ENCODE measurements at places on chromosomes 4 and X.

- peak; percentile 76 for DNase-seq
Observed at GRCh38 chr4:158729716-158730559, 6.7 kb upstream of the PPID start.

DNA sequence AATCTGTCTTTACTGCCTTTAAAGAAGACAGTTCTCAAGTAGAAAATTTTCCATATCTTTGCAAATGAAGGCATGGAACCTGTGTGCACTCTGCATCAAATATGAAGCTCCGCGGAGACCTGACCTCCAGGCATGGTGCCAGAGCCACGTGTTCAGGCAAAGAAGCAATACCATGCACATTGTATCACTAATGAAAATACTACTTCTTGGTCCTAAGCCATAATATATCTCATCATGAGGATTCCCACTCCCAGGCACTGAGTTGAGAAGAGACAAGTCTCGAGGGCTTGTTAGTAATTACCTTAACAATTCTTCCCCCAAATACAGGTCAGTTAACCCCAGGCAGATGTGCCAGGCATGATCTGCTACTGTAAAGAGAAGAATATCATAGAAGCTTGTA is 56.7 kb downstream of the PCDH19 start:
- DNase-seq = no peak

DNA sequence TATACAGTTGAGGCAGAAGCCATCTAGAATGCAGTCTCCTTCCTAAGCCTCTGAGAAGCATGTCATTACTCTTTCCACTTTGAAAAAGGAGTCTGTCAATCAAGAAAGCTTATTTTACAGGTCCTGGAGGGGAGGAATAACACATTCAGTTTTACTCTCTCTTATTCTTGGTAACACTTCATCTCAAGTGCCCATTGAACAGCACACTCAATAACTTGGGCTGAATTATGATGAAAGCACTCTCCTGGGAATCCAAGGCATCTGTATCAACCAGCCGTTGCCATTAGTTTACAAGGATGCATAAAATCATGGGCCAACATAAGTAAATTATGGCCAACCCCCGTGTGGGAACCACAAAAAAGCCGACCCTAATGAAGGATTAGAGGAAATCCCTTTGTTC is 282.4 kb downstream of the C4orf33 start:
- no peak for DNase-seq

GRCh38 chr4:124833831-124834505 is 121.4 kb upstream of the ANKRD50 start:
- DNase-seq = no peak

DNA sequence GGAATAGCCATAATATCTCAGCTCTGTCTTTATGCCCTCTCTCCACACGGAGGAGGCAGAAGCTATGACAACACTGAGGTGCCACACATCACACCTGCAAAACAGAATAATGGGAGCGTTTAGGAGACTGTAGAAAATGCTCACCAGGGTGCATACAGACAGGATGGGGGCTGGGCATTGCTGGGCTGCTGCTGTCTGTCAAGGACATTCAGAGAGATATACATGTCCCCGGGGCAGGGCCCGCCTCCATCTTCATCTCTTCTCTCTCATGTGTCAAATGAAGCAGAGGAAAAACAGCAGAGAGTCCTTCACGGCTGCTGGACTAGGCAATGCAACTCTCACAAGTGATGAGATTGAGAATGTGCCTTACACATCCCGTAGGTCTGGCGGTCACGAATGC is 65.3 kb upstream of the DHRSX start:
- no peak for DNase-seq

GRCh38 chrX:73944563-73944908 is 359.4 kb upstream of the ZCCHC13 start:
- DNase-seq = no peak

DNA sequence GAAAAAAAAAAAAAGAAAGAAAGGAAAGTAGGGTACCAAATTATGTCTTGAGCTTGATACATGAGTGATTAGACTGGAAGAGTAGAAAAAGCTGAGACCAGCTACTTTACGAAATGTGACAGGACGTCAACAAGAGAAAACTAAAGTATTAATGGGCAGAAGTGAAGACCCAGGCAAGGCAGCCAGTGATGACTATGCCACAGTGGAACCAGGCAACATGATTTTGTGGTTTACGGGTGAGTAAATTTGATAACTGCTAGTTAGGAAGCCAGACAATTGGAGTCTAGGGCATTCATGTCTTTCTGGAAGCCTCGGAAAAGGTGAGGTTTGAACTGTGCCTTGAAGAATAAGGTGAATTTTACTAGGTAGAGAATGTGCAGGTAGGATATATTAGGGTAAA is 326.4 kb downstream of the TENM3 start:
- DNase-seq = no peak

DNA sequence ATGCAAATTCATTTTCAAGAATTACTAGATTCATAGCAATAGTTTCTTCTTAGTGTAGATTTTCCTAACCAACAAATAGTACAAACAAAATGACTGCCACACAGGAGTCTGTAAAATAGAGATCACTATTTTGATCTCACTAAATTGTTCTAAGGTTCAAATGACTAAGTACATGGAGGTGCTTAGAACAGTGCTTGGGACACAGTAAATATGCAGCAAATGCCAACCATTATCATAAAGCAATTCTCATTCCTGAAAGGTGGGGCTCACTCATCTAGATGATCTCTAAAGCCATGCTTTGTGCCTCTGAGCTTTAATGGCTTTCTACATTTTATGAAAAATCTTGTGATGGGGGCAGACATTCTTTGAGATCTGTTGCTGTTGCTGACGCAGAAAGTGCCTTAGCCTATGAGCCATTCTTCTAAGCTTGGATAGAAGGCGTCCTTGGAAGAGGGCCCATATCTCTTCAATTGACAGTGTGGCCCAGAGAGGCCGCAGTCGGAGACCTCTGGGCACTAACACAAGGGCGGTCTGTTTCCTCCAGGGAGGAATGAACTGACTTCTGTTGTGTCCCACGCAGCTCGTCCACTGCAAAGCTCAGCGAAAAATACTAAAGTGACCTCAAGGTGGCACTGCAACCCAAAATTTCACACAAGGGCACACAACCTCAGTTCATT is 23.5 kb downstream of the TLR10 start:
- DNase-seq = peak; percentile 83

- DNase-seq = no peak
Observed at GRCh38 chrX:74804574-74804973, 120.7 kb downstream of the NEXMIF start.

DNA sequence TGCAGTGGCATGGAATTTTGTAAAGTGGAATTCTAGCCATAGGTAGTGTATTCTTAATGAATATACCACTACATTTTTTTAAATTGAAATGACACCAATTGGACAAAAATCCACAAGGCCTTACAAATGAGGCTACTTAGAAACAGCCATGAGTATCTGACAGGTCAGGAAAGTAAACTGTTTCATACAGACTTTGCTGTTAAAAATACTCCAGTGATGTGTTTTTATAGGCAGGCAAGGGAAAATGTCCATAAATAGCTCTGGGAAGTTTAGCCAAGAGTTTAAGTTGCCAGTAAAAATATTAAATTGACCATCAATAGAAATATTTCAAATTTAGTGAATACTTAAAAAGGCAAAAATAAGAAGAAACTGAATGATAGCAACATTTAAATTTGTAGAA is 41.8 kb upstream of the PDLIM5 start:
- no peak for DNase-seq

DNA sequence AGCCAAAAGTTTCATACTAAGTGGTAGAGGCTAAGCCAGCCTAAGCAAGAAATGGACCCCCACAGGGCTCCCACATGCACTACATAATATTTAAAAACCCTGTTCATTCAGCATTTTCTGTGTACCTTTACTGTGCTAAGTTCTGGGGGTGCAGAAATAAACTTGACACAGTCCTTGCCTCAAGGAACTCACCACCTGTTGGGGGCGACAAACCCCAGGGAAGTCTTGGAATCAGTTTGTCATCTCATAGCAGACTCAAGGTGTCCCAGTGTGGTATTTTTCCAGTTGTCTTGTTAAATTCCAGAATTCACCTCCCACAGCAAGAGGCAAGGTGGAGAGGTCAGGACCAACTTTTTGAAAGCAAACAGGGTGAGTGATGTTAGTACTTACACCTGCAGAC is 43.1 kb downstream of the ATG4A start:
- DNase-seq = no peak

GRCh38 chr4:30723201-30723955 is 3.2 kb downstream of the PCDH7 start:
- DNase-seq = no peak

- no peak for DNase-seq
Observed at GRCh38 chrX:130419263-130419662, 17.5 kb downstream of the RBMX2 start.

- no peak for DNase-seq
Observed at GRCh38 chrX:5236096-5236495, 992.6 kb downstream of the NLGN4X start.

DNA sequence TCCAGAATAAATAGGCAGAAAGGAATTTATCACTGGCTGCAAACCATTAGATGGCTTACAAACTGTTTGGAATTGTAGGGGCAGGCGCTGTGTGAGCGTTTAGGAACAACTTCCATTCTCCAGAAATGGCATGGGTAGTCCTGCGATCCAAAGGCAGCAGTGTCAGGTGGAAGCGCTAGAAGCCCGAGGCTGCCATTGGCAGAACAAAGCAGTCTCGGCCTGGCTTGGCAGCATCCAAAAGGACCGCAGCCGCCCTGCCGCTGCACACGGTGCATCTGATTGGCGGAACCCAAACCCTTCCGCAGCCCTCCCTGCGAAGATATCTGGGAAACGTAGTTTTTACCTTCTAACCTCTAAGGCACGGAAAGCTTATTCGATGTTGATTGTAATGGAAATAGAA is 23.6 kb upstream of the YTHDC1 start:
- DNase-seq = peak; percentile 82

DNA sequence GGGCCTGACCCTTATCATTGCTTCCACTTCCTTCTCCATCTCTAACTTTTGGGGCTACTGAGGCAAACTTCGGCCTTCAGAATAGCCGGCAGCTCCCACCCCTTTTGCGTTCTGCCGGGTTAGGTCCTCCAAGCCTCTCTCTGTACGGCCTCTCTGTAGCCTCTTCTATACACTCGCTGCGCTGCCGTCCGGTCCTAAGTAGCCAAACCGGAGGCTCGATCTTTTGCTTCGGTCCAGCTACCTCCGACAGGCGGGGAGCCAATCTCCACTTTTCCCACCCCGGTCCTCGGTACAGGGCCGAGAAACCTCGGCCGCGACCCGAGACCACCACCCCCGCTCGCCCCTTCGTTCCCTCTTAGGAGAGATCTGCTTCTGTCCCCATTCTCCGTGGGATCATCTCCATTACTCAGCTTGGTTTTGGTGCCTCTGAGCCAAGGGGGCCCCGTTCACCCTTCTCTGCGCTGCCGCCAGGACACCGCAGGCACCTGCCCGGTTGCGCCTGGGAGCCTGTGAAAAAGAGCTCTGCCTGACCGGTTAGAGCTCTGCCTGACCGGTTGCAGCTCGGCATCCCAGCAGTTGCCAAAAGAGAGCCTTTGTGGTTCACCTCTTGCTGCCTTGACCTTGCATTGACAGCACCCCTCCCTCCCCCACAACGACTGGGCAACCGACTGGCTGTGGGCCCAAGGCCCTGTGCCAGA is 1.0 kb upstream of the HTR2C start:
- no peak for DNase-seq

DNA sequence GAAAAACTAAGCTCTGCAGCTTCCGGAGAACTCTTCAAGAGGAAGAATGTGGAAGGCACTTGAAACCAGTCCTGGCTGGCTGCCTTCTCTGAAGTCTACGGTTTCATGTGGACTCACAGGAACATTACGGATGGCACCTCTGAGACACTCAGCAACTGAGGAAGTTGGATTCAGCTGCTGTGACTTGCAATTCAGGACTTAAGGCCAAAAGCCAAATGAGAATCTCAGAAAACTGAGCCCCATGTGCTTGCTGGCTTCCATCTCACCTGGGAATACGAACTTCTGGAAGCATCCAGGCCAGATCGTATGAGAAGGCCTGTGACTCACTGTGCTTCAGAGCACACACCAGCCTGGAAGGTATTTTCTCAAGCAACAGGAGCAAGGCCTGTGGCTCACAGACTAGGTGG is 107.8 kb upstream of the GPC4 start:
- no peak for DNase-seq

- DNase-seq = no peak
Observed at GRCh38 chr4:8284391-8284790, 14.8 kb downstream of the HTRA3 start.

GRCh38 chrX:136679531-136679930 is 31.6 kb downstream of the CD40LG start:
- DNase-seq = no peak

GRCh38 chr4:184274286-184274951 is 56.7 kb upstream of the ENPP6 start:
- DNase-seq = no peak

DNA sequence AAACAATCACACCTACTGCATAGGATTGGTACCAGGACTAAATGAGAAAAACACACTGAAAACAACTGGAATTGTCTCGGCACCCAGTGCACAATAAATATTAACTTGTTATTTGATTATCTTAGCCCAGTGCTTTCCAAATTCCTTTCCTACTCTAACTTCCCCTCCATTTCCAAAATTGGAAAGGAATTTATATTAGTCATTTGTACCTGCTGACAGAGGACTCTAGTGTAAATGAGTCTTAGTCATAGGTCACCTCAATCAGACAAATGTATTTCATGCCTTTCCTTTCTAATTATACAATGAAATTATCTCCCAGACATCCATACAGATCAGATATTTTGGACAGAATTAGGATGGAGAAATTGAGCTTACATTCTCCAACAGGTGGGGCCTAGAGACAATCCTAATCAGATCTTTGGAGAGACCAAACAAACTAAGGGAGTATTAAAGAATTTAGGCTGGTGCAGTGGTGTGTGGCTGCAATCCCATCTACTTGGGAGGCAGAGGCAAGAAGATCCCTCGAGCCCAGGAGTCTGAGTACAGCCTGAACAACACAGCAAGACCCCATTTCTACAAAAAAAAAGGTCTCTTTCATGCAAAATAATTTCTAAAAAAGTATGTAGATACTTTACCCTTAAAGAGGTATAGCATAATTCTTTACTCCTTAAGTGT is 10.1 kb downstream of the SH3D19 start:
- DNase-seq = no peak

- DNase-seq = no peak
Observed at GRCh38 chrX:150781677-150782076, 88.5 kb downstream of the MTMR1 start.

- DNase-seq = no peak
Observed at GRCh38 chr4:172169871-172170270, 356.7 kb downstream of the GALNTL6 start.

- no peak for DNase-seq
Observed at GRCh38 chr4:182367153-182367552, 124.0 kb downstream of the TENM3 start.

- no peak for DNase-seq
Observed at GRCh38 chrX:72604112-72604511, 31.5 kb upstream of the HDAC8 start.

DNA sequence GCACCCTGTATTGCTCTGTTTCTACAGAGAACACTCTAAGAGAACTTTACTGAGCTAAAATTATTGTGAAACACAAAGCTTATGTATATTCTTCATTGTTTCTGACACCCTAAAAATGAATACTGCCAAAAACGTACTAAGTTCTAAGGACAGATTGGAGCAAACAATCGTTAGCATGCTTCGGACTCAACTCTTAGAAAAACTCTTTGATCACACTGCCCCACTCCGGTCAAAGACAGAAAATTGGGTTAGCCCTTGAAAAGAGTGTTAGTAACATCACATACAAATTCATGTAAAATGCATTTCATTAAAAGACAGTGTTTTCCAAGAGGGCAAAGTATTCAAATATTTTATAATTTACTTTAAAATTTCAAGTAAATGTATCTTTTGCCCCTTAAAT is 177.4 kb downstream of the DCHS2 start:
- no peak for DNase-seq

GRCh38 chr4:179372746-179373145 is 1930.5 kb upstream of the AGA start:
- DNase-seq = no peak
